Chondrocyte (in vitro differentiated cells): ENCODE measurements at places on chromosomes 5 and 9. TPM values are rescaled to one million over a fixed set of nuclear protein-coding genes. Genes with fewer than 3 reads are reported as not detected.

DNA sequence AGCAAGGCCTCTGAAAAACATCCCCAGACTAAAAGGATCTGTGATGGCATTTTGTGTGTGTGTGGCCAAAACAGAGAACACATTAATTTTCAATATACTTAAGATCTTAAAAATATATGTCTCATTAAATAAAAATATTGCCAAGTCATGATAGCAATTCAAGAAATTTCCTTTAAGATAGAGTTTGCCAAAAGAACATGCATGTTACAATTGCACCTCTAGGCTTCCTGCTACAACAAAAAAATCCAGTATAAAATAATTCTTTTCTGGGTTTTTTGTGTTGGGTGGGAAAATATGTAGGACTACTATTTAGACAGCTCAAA lies 5.2 kb downstream of the ANXA1 start:
- no peak overlapping the region for H3K4me3 ChIP-seq
- H3K36me3 ChIP-seq = peaks cover 34% of the 10 kb centered on the region
- peaks cover 54% of the 10 kb centered on the region for H3K4me1 ChIP-seq
- H3K27me3 ChIP-seq = no peaks in the 10 kb centered on the region
- peak overlapping the region; percentile 72 for H3K27ac ChIP-seq
- DNase-seq = no peak

- H3K4me1 ChIP-seq = peaks cover 8% of the 10 kb centered on the region
- no peak overlapping the region for H3K4me3 ChIP-seq
- no peak overlapping the region for H3K27ac ChIP-seq
- DNase-seq = no peak
Observed at GRCh38 chr5:73344835-73345234, 103.7 kb downstream of the FOXD1 start.

- no peaks in the 10 kb centered on the region for H3K27me3 ChIP-seq
- H3K27ac ChIP-seq = peak overlapping the region; percentile 52
- peaks cover 9% of the 10 kb centered on the region for H3K4me1 ChIP-seq
- no peak overlapping the region for H3K4me3 ChIP-seq
- DNase-seq = no peak
- H3K36me3 ChIP-seq = peaks cover 51% of the 10 kb centered on the region
Observed at GRCh38 chr5:14379739-14380497, 201.7 kb upstream of the OTULINL start.

- H3K27ac ChIP-seq = no peak overlapping the region
- peaks cover 71% of the 10 kb centered on the region for H3K4me1 ChIP-seq
- H3K36me3 ChIP-seq = no peaks in the 10 kb centered on the region
- H3K27me3 ChIP-seq = no peaks in the 10 kb centered on the region
Observed at GRCh38 chr9:33155393-33155792, 11.7 kb downstream of the B4GALT1 start.

Gene HMHB1
- not detected in 3 replicates for total RNA-seq

Gene FBP2
- total RNA-seq = not detected in 3 replicates

Gene MCC
- 13.2 to 18.6 TPM (median 15.0 TPM) in 3 replicates for total RNA-seq
